ENCODE measurements at places on chromosomes 13 and 19. TPM values are rescaled to one million over a fixed set of nuclear protein-coding genes. Genes with fewer than 3 reads are reported as not detected.

The TLE6 gene
- 0.24 TPM for polyA plus RNA-seq

The WDR88 gene
- polyA plus RNA-seq, result not detected

The SHISA7 gene
- polyA plus RNA-seq, result not detected

The ODAD3 gene
- polyA plus RNA-seq, result 0.32 TPM

The CGB7 gene
- polyA plus RNA-seq, result 0.07 TPM

The LILRA1 gene
- polyA plus RNA-seq, result not detected

The CHAMP1 gene
- polyA plus RNA-seq, result 35.2 TPM

The KCNJ14 gene
- 0.15 TPM for polyA plus RNA-seq

The PSPN gene
- 0.25 TPM for polyA plus RNA-seq

The KCNN1 gene
- not detected for polyA plus RNA-seq

The MAP4K1 gene
- polyA plus RNA-seq, result 0.09 TPM

The TINCR gene
- polyA plus RNA-seq, result 0.06 TPM

GRCh38 chr13:46211116-46211482 lies 629 bp upstream of the LRRC63 start:
- no peak for DNase-seq
- no peaks in the 10 kb centered on the region for H3K4me1 ChIP-seq
- no peaks in the 10 kb centered on the region for H3K36me3 ChIP-seq
- H3K27me3 ChIP-seq, result peaks cover 2% of the 10 kb centered on the region

DNA sequence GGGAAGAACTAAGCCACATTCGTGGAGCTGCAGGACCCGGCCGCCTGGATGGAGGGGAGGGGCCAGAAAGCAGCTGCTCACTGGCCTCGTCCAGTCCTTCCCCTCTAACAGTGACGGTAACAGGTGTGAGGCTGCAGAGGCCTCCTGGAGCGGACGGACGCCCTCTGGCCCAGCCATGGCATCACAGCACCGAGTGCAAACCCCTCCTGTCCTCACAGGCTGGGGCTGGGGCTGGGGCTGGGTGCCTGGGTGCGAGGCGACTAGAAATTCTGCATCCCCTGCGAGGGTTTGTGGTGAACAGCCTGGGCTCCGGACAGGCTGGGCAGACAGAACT lies 3.6 kb downstream of the MICOS13 start:
- no peaks in the 10 kb centered on the region for H3K27me3 ChIP-seq
- peaks cover 4% of the 10 kb centered on the region for H3K36me3 ChIP-seq
- peaks cover 4% of the 10 kb centered on the region for H3K4me1 ChIP-seq
- DNase-seq, result no peak

DNA sequence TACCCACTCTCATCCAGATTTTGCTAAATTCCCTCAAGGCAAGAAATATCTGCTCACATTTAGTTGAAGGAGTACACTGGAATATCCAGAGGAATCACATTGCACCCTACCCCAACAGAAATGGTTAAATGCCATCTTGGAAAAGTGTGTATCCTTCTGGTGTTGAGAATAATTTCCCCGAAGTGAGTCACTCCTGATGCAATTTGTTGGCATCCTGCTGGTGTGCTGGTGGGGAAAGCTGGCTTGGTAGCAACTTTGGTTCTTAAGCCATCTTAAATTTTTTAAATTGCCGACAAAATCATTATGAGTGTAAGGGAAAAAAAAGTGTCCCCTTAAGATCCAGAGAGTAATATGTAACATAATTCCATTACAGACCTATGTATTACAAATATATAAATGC lies 337.3 kb upstream of the DACH1 start:
- H3K27me3 ChIP-seq, result no peaks in the 10 kb centered on the region
- H3K4me3 ChIP-seq, result no peak overlapping the region
- no peaks in the 10 kb centered on the region for H3K4me1 ChIP-seq
- no peaks in the 10 kb centered on the region for H3K36me3 ChIP-seq
- no peak overlapping the region for H3K27ac ChIP-seq

- H3K36me3 ChIP-seq, result peaks cover 4% of the 10 kb centered on the region
- peaks cover 6% of the 10 kb centered on the region for H3K4me1 ChIP-seq
- DNase-seq, result no peak
- no peak overlapping the region for H3K4me3 ChIP-seq
- no peak overlapping the region for H3K27ac ChIP-seq
- H3K27me3 ChIP-seq, result no peaks in the 10 kb centered on the region
Measured at GRCh38 chr19:49589502-49589905, 1.5 kb upstream of the PRR12 start.

DNA sequence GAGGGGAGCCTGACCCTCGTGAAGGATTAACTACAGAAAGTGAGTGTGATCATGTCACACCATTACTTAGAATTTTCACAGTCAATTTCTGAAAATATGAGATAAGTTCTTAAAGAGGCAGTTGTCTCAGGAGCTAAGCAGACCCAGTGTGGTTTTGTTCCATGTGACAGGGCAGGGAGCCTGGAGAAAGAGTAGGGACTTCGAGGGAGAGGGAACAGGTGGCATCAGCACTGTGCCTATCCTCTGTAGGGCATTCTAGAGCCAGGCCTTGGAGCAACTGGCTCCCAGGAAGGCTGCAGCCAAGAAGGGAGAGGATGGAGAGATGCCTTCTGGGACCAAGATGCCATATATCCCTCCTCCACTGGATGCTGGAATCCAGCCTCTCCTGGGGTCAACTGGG lies 183.0 kb downstream of the TSHZ3 start:
- DNase-seq, result no peak
- no peak overlapping the region for H3K27ac ChIP-seq
- H3K4me1 ChIP-seq, result no peaks in the 10 kb centered on the region
- H3K27me3 ChIP-seq, result no peaks in the 10 kb centered on the region
- H3K4me3 ChIP-seq, result no peak overlapping the region
- no peaks in the 10 kb centered on the region for H3K36me3 ChIP-seq

DNA sequence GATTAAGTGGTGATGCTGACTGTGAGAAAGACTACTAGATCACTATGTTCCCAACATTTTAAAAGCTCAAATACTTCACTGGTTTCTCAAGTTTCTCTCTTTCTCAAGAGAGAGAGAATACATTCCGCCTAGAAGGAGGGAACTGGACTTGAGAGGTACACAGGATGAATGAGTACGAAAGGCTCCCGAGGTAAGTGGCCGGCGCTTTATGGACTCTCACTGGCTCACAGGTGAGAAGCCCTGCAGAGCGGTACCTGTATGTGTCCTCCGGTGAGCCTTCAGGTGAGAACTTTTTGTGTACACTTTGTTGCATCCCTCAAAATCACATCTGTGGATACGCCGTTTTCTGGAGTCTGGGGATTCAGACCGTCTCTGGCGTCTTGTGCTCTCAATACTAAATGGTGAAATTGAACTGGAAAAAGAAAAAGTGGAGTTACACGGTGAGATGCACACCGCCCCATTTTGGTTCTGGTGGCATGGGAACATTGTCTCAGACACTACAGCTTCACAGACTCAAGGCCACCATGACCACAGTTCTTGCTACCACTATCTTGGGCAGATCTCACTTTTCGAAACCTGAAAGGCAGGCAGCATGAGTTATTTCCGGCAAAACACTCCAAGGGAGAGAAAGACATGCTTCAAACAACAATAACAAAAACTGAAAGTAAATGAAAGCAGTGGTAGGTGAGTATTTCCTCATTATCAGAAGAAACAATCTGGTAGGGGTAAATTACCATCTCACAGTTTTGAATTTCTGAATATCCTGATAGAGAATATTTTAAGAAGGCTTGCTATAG lies 418.9 kb downstream of the KLF12 start:
- no peaks in the 10 kb centered on the region for H3K4me1 ChIP-seq
- H3K36me3 ChIP-seq, result peaks cover 2% of the 10 kb centered on the region
- H3K27ac ChIP-seq, result no peak overlapping the region

GRCh38 chr13:51999510-51999911 lies 11.7 kb downstream of the ATP7B start:
- H3K27ac ChIP-seq, result no peak overlapping the region
- peak; percentile 15 for DNase-seq
- no peaks in the 10 kb centered on the region for H3K36me3 ChIP-seq
- peaks cover 28% of the 10 kb centered on the region for H3K27me3 ChIP-seq
- H3K4me1 ChIP-seq, result no peaks in the 10 kb centered on the region
- no peak overlapping the region for H3K4me3 ChIP-seq

DNA sequence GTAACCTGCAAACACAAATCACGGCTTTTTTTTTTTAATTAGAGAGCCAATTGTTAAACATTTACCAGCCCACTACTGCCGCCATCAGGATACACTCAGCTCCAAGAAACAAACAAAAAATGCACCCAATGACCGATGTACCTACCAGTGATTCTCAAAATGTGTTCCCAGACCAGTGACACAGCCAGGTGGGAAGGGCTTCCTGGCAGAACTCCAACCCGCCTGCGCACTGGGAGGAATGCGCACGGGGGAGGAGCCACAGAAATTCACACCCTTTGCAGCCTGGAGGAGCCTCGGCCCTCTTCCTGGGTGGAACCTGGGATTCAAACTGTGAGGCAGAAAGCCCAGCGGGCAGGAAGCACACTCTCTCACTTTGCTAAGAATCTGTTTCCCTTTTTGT lies 255.9 kb downstream of the TBC1D4 start:
- no peak overlapping the region for H3K27ac ChIP-seq
- no peak overlapping the region for H3K4me3 ChIP-seq
- no peak for DNase-seq
- no peaks in the 10 kb centered on the region for H3K36me3 ChIP-seq
- H3K4me1 ChIP-seq, result no peaks in the 10 kb centered on the region

DNA sequence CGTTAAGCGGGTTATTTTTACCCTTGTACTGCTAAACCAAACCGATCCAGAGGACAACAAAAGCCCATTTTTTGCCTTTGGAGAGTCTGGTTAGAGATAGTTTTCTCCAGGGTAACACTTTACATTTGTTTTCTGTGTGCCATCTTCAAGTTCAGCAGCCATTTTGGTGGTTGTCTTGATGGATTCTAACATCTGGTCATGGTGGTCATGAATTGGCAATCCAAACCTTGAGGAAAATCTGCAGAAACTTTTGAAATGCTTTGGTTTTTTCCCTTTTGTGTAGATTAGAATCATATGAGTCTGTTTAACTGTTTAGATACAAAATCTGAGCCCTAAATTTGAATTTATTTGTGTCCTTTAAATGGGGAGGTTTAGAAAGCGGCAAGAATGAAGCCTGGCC lies 16.6 kb downstream of the HNRNPM start:
- no peak overlapping the region for H3K4me3 ChIP-seq
- H3K36me3 ChIP-seq, result peaks cover 5% of the 10 kb centered on the region
- H3K27me3 ChIP-seq, result no peaks in the 10 kb centered on the region

- no peak overlapping the region for H3K4me3 ChIP-seq
- H3K27me3 ChIP-seq, result no peaks in the 10 kb centered on the region
- H3K4me1 ChIP-seq, result no peaks in the 10 kb centered on the region
- peak; percentile 22 for DNase-seq
- H3K27ac ChIP-seq, result no peak overlapping the region
Measured at GRCh38 chr13:81184556-81185265, 843.8 kb upstream of the SPRY2 start.

- no peak overlapping the region for H3K4me3 ChIP-seq
- no peaks in the 10 kb centered on the region for H3K36me3 ChIP-seq
- peaks cover 3% of the 10 kb centered on the region for H3K4me1 ChIP-seq
- H3K27ac ChIP-seq, result no peak overlapping the region
- DNase-seq, result no peak
Measured at GRCh38 chr13:52406629-52407028, 657 bp upstream of the THSD1 start.

Measured in fibroblast of lung (primary cell).